ENCODE measurements at places on chromosomes 11 and 22. TPM values are rescaled to one million over a fixed set of nuclear protein-coding genes. Genes with fewer than 3 reads are reported as not detected.
A peak's percentile ranks its signal among the peaks of the same experiment; 100 is the strongest.

- H3K4me1 ChIP-seq = no peaks in the 10 kb centered on the region
- no peak for DNase-seq
- no peaks in the 10 kb centered on the region for H3K27me3 ChIP-seq
- H3K4me3 ChIP-seq = no peak overlapping the region
Observed at GRCh38 chr11:68399916-68400315, 60.6 kb upstream of the PPP6R3 start.

DNA sequence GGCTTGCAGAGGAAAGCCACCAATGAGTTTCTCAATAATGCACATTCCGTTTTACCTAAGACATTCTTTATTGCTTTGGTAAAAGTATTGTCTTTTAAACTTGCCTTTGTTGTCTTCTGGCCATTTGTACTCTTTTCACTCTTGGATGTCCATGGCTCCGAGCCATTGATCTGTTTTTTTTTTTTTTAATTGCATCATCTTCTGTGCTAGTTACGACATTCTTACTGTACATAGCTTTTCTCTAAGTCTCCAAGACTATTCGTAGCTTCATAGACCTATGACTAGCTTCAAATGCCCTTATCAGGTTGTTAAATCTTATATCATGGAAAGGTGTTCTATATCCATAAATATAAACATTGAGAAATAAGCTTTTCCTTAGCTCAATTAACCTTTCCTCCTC lies 1522.6 kb downstream of the FAM181B start:
- H3K36me3 ChIP-seq = no peaks in the 10 kb centered on the region
- H3K4me3 ChIP-seq = no peak overlapping the region
- no peaks in the 10 kb centered on the region for H3K4me1 ChIP-seq

CYP2D6 gene
- total RNA-seq = under 0.01 TPM

GRCh38 chr22:41899992-41900651 lies 14.8 kb downstream of the SHISA8 start:
- H3K27me3 ChIP-seq = no peaks in the 10 kb centered on the region
- H3K27ac ChIP-seq = no peak overlapping the region
- H3K36me3 ChIP-seq = peaks cover 43% of the 10 kb centered on the region
- H3K4me3 ChIP-seq = no peak overlapping the region
- H3K4me1 ChIP-seq = 0 out of 2 replicates have a peak, but pooled peaks cover 1% of the 10 kb centered on the region
- DNase-seq = no peak

DNA sequence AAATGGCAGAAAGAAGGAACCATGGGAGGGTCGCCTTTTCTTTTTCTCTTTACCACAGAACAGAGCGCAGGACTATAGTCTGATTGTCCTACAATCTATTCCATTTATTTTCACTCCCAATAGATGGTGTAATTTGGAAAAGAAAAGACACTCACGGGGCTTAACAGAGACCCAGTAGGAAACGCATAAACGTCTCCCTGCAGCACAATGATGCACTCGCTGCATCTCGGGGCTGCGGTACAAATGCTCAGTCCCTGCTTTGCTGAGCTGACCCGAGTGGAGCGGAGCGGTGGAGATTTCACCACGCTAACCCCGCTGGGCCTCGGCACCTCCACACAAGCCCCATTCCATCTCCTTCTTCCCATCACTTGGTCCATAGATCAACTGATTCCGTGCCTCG lies 1.5 kb downstream of the FEZ1 start:
- peak overlapping the region; percentile 83 for H3K27ac ChIP-seq
- peaks cover under 1% of the 10 kb centered on the region for H3K36me3 ChIP-seq
- peak overlapping the region; percentile 94 for H3K4me3 ChIP-seq
- no peaks in the 10 kb centered on the region for H3K27me3 ChIP-seq

DNA sequence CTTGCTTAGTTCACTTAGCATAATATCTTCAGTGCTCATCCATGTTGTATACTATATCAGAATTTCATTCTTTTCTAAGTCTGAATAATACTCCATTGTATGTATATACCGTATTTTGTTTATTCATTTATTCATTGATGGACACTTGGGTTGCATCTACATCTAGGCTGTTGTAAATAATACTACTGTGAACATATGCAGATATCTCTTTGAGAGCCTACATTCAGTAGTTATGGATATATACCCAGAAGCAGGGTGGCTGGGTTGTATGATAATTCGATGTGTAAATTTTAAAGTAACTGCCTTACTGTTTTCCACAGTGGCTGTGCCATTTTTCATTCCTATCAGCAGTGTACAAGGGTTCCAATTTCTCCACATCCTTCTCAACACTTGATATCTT lies 116.5 kb downstream of the TMEM135 start:
- H3K4me1 ChIP-seq = no peaks in the 10 kb centered on the region
- no peaks in the 10 kb centered on the region for H3K36me3 ChIP-seq

GRCh38 chr11:35049859-35050531 lies 89.0 kb upstream of the CD44 start:
- no peak overlapping the region for H3K27ac ChIP-seq
- no peak overlapping the region for H3K4me3 ChIP-seq
- no peak for DNase-seq
- no peaks in the 10 kb centered on the region for H3K27me3 ChIP-seq

- H3K4me1 ChIP-seq = peaks cover 20% of the 10 kb centered on the region
- H3K4me3 ChIP-seq = no peak overlapping the region
- H3K36me3 ChIP-seq = no peaks in the 10 kb centered on the region
- no peak overlapping the region for H3K27ac ChIP-seq
Observed at GRCh38 chr11:96105944-96106343, 182.0 kb upstream of the MTMR2 start.

DNA sequence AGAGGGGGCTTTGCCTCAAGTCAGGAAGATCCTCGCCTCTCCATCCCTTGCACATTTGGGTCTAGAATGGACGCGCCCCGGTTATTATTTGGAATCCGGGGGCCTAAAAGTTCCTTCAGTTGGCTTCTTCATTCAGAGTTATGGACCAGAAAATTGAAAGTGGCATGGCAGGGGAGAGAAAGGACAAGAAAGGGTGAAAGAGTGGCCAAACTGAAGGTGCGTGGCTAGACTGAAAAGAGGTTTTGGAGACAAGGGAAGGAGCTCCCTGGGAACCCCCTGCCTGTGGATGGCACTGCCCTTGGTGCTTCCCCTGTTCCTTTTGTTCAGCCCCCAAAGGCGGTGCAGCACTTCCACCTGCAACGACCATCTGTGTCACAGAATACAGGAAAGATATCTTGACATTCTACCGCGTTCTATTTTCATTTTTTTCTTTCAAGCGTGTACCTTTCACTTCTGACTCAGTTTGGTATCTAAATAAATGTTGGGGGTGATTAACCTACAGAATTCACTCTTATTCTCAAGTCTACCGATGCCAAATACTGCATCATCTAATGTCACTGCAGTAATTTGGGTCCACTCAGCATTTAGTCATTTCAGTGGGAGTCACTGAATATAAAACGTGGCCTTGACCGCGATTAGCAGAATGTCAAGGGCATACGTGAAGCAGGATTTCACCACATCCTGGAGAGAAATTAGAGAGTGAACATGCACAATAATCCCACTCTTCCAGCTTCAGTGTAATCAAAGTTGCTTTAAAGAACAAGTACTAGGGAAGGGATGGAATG lies 88.1 kb upstream of the ARHGAP32 start:
- no peak overlapping the region for H3K27ac ChIP-seq
- H3K27me3 ChIP-seq = no peaks in the 10 kb centered on the region
- H3K4me3 ChIP-seq = peak overlapping the region; percentile 82
- peaks cover 2% of the 10 kb centered on the region for H3K4me1 ChIP-seq

MIOX gene
- total RNA-seq = not detected

GRCh38 chr11:108732395-108732794 lies 67.5 kb downstream of the DDX10 start:
- no peak for DNase-seq
- H3K36me3 ChIP-seq = no peaks in the 10 kb centered on the region
- H3K27me3 ChIP-seq = no peaks in the 10 kb centered on the region
- H3K4me3 ChIP-seq = no peak overlapping the region
- peaks cover 5% of the 10 kb centered on the region for H3K4me1 ChIP-seq
- no peak overlapping the region for H3K27ac ChIP-seq

GRCh38 chr11:129148487-129148886 lies 43.6 kb downstream of the ARHGAP32 start:
- H3K4me3 ChIP-seq = no peak overlapping the region
- no peaks in the 10 kb centered on the region for H3K4me1 ChIP-seq
- no peak overlapping the region for H3K27ac ChIP-seq

DKK3 gene
- total RNA-seq = 453 TPM

Measured in IMR-90 (cell line).